ENCODE measurements at places on chromosomes 5 and 9.

- DNase-seq, result no peak
Observed at GRCh38 chr5:25891691-25892090, 1146.7 kb downstream of the CDH9 start.

DNA sequence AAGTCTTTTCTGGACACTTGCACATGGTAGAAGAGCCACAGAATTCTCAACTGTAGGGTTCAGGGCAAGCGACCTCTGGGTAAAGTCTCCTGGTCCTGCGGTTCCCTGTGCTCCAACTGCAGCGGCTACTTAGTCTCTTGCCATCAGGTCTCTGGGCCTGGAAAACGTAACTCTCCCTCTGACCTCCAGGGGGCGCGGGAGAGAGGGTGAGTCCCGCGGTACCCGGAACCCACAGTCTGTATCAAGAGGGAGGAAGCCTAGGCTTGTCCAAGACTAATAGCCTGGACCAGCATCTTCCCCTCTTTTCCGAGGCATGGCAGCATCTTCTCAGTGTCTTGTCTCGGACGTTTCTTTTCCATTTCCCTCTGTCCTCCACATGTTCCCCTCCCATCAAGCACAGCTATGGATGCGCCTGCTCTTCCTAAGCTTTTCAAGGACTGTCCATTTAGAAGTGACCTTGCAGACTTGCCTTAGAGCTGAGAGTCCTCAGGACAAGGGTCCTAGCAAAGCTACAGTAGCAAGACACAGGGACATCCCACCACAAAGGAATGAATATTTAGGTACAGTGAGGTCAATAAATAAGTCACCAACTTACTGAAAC is 59.3 kb downstream of the FSTL4 start:
- no peak for DNase-seq

DNA sequence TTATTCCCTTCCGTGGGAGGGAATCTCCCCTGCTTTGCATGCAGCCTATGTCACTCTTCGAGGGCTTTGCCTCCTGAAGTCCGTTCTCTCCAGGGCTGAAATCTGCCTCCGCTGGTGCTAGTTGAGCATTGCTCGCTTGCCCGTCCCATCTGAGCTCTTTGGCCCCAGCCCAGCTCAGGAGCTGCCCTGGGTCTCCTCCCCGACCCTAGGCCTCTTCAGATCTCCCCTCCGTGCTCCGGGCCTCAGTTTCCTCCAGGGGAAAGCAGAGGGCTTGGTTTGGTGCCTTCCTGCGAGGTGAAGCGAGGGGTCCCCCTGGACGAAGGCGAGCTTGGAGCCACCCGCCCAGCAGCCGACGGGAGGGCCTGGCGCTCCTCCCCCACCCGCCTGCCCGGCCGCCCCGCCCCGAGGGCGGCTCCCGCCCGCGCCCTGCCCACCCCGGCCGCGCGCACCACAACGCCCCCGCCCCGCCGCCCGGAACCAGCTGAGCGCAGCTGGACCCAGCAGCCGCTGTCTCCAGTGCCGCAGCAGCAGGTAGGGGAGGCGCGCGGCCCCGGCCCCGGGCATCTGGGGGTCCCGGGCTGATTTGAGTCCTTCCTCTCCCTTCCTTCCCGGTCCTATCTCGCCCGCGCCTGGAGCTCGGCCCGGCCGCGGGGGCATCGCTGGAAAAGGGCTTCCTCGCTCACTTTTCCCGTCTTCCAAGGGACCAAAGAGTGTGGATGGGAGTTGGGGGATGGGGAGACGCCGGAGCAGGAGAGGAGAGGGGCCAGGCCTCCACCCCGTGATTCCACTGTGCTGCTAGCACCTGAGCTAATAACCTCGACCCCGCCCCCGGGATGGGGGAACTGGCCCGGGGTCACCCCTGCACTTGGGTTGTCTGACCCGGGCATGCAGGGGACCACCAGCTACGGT is at the start of gene GSN:
TSS of gene GSN (plus strand) at position 474 of the 909 bp plus-strand sequence. CDS start 33,810 bp downstream, outside the sequence.
- no peak for DNase-seq

DNA sequence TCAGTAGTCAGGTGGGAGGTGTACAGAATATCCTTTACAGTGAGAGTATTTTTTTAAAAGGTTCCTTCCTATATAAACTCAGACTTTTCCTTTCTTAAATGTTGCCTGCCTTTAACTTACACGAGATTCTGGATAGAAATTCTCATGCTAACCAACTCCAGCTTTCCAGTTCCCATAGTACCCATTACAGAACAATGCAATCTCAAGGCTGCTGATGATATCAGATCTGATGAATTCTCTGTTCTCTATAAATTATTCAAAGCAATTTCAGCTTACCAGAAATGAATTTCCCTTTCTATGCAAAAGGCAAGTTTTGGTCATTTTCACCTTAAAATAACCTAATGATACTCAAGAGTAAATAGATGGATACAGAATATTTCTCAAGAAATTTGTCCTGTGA is 90.3 kb downstream of the NUDT12 start:
- no peak for DNase-seq

DNA sequence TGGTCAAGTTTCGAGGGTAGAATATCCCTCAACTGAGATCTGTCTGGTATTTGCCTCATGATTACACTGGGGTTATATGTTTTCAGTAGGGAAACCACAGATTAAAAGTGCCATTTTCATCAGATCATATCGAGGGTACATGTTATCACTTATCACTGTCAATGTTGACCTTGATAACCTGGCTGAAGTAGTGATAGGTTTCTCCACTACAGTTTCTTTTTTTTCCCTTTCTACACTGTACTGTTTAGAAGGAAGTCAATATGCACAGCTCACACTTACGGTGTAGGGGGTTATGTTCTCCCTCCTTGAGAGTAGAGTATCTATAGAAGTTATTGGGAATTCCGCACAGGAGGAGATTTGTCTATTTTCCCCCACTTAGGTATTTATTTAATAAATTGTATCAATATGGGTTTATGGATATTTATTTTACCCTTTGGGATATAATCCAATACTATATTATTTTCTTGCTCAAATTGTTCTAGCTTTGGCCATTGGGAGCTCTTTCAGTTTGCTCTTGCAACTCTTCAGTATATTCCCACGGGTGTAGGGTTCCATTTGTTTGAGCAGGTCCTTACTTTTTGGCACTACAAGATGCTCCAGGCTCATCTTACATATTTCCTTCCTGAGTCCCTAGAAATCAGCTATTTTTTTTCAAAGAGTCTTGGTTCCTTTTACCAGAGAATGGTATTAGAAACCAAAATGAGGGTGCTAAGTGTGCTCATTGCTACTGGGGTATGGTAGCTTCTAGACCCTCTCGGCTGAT is 444.5 kb downstream of the RAB3C start:
- no peak for DNase-seq

DNA sequence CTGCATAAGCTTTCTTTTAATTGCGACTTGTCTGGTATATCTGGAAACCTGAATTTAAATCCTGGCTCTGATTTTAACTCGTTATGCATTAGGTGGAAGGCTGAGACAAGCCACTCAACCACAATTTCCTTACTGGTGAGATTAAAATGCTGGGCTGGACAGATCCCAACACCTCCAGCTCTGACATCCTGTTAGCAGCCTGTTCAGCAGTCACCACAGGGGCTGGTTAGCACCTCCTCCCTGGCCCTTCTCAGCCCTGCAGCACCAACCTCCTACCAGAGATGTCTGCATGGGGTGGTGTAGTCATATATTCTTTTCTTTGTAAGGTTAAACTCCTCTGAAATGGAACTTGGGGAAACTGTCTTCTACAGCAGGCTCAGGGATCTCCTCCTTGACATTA is 156.5 kb upstream of the NFIL3 start:
- no peak for DNase-seq

DNA sequence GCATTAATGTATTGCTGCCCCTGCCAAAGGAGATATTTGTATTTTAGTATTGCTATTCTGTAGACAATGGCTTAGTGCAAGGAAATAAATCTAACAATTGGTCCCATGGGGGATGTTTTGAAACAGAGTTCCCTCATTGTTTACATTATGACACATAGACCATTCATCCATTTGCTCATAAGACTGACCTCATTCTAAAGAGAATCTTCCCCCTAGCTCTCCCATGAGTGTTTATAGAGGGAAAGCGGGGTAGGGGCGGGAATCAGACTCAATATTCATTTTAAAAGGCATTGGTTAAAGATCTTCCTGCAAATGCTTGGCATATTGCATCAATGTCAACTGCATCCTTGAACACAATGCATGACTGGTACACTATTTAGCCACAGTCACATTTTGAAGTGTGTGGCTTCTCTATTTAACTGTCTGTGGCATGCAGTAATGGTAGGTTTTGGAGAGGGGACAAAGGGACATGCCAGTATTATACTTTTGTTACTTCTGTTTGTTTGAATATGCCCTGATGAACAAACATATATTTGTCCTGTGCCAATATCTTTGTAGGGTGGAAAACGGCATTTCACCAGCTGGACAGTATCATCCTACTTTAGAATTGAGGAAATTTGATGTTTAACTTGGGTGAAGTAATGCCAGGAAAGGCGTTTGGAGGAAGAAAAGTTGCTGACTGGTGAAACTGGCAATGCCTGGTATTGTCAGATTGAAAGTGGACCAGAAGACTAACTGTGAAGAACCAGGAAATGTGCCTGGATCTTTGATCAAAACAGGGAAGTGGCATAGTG is 84.1 kb upstream of the MEGF10 start:
- DNase-seq, result no peak

DNA sequence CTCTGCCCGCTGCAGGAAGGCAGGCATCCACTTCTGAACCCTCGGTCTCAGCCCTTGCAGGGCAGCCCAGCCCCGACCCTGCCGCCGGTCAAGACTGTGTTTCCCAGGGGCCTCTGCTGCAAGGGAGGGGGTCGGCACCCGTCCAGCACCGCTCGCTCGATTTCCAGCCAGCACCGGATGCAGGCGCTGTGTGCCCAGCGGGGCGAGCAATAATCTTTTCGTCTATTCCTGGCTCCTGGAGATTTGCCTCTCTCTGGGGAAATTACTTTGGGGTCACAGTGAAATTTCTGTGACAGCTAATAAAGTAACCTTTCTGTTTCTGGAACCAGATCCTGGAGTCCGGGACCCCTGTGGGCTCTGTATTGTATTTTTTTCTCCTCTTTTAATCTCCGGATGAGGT is 155.3 kb downstream of the COL23A1 start:
- DNase-seq, result no peak

GRCh38 chr5:154118385-154118784 is 72.1 kb upstream of the GALNT10 start:
- DNase-seq, result no peak

GRCh38 chr5:164139423-164139822 is 634.0 kb downstream of the MAT2B start:
- no peak for DNase-seq

DNA sequence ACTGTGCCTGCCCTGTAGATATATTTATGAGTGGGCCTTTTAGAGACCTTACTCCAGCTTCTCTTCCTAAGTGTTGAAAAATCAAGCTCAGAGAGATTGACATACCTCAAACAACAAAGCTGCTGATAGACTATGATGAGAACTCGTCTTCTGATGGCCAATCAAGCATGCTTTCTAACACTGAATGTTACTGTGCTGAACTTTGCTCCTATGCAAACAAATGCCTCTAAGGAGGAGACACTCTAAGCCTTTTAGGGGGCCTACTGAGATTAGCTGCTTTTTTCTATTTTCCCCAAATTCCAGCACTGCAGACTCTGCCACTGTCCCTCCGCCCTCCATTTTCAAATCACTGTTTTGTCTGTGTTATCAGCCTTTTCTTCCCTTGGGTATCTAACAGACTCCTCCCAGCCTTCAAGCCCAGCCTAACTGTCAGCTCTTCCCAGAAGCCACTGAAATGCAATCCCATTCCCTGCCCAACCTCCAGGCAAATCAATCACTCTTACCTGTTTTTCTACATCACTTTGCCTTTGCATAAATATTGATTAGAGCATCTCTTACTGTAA is 39.5 kb downstream of the TXNDC8 start:
- no peak for DNase-seq

DNA sequence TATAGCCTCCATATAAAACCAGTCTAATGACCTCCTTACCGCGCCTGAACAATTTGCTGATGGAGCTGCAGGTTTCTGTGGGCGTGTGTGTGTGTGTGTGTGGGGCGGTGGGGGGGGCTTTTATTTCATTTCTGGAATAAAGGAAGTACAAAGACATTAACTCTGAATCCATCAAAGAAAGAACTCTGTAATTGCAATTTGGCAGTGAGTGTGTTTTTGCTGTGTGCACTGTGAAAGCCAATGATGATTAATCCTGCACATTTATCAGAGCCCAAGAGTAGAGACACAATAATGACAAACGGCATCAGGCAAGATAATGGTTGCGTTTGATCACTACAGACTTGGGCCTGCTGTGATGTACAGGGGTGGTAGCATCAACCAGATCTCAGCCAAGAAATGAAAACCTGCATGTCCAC is 29.3 kb upstream of the NDFIP1 start:
- no peak for DNase-seq

DNA sequence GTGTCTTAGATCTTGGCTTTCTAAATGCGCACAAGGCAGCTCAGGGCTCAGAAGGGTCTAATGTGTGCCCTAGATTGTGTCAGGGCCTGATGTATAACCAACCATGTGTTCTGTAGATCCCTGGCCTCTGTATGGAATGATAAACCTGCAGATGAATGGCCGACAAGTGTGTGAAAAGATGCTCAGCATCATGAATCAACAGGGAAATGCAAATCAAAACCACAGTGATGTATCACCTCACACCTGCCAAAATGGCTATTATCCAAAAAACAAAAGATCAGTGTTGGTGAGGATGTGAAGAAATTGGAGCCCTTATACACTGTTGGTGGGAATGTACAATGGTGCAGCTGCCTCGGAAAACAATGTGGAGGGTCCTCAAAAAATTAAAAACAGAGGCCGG is 489.8 kb downstream of the SEMA5A start:
- DNase-seq, result no peak

GRCh38 chr9:106333481-106333880 is 529.5 kb upstream of the ZNF462 start:
- peak; percentile 60 for DNase-seq

DNA sequence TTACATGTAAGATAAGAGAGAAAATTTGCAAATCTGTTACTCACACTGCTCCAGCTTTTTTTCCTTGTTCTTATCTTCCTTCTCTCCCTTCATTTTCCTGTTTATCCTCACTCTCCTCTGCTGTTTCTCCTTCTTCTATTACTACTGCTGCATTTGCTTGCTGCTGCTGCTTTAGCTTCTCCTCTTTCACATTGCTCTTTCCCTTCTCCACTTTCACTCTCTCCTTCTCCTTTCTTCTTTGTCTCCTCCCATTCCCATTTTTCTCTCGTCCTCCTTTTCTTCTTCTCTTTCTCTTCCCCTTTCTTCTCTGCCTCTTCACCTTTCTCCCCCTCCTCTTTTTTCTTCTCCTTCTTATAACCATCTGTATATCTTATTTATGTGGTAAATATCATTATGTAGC is 288.6 kb downstream of the CDH9 start:
- no peak for DNase-seq
